Psoas muscle (tissue), 8 donors: ENCODE measurements at places on chromosomes 16 and 17.

DNA sequence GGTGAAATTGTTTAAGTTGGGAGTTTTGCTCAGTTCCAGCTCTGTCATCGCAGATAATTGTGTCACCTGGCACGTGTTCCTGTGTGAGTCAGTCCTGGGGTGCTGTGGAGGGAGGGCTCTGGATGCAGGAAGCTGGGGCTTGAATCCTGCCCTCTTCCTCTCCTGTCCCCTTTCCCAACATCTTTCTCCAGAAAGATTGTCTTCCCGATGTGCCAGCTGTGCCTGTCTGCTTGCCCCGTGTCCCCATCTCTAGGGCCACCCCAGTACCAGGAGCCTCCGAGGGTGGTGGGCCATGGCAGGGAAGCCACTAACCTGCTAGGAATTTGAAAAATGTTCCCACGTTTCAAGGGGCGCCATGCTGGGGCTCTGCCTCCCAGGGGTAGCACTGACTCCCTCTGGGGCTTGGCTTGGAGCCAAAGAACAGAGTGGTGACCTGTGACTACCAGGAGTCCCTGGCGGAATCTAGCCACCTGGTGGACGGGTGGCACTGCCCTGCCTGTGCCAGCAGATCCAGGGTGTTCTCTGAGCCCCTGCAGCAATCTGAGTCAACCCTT is 198.1 kb downstream of the ENGASE start:
- no peak for DNase-seq

DNA sequence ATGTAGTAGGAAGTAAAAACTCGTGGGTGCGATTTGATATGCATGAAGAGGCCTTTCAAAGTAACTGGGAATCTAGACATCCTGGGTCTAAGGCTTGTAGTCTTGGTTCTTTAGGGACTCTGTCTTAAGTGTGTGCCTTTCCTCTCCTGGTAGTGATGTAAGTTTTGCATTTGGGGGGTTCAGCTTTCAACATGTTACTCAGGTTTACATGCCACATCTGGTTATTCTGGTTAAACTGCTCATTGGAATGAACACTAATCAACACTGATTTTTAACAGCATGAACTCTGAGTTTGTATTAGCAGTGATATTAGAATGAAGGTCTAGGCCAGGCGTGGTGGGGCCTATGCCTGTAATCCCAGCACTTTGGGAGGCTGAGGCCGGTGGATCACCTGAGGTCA is 15.1 kb downstream of the PGS1 start:
- DNase-seq, result no peak

- no peak for DNase-seq
These were observed 1.7 kb upstream of the PRSS21 start for GRCh38 chr16:2815299-2815771.

- no peak for DNase-seq
These were observed 7.1 kb upstream of the IL32 start for GRCh38 chr16:3058139-3059030.

GRCh38 chr17:77852731-77853130 is 105.8 kb upstream of the TNRC6C start:
- DNase-seq, result peak; percentile 19

GRCh38 chr16:85987750-85988078 is 88.8 kb downstream of the IRF8 start:
- DNase-seq, result no peak

DNA sequence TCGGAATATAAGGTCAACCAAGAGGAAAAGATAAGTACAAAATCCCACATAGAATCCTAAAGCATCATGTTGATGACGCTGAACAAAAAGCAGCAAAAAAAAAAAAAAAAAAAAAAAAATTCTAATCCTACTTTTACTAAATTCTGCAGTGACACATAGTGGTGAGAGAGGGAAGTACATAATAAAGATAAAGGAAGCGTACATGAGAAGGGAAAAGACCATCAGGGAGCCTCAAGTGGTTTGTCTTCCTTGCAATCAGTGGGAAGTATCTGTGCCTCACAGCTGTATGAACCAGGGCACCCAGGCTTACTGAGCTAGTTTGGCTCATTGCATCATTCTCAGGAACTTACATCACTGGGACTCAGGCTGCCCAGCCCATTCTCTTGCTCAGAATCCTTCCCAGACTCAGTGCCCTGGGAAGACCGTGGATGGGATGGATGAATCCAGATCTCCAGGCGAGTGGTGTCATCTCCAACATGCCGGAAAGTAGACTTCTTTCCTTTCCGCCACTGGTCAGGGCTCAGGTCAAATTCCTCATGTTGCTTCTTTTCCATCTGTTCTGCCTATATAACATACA is 21.2 kb downstream of the SMG6 start:
- DNase-seq, result no peak

DNA sequence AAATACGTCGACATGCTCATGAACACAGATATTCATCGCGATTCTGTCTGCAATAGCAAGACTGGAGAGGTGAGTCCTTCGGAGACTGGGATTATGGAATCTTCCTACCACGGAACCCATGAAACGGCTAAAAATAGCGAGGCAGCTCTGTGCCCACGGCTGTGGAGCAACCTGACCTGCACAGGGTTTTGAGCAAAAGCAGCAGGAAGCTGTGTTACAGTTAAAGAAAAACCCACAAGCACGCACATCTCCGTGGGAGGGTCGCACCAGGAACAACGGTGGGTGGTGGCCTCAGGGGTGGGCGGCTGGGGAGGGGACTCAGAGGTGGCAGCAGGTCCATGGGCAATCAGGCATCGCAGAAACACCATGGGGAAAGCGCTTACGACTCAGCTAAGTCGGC is 24.8 kb downstream of the SLC38A10 start:
- DNase-seq, result no peak

DNA sequence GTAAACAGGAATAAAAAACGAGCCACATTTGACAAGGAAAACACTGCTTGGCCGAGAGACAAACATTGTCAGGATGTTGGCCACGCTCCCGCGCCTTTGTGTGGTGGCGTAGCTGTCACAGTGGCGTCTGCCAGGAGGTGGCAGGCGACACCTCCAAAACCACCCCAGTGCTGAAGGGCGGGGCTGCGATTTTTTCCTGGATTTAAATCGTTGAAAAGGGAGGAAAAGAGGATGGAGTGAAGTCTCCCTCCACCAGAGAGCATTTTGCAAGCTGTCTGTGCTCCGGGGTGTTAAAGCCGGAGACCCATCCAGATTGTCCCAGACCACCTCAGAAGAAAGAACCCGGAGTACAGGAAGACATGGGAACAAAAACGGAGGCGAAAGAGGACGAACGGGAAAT is 12.7 kb downstream of the MRM3 start:
- DNase-seq, result peak; percentile 93

DNA sequence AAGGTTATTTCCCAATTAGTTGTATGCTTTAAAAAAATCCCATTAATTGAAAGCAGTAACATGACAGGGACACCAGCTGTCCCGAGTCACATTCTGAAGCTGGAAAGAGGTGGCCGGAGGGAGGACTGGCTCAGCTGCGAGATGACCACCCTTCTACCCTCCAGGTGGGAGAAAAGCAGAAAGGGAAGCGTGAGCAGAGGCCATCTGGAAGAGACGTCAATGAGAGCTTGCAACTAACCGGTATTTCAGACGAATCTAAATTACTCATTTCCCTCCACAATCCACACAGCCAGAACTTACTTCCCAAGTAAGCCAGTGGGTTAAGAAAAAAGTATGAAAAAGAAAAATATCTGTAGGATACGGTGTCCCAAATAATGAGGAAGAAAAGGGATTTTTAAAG is 28.5 kb upstream of the SLC38A8 start:
- no peak for DNase-seq

DNA sequence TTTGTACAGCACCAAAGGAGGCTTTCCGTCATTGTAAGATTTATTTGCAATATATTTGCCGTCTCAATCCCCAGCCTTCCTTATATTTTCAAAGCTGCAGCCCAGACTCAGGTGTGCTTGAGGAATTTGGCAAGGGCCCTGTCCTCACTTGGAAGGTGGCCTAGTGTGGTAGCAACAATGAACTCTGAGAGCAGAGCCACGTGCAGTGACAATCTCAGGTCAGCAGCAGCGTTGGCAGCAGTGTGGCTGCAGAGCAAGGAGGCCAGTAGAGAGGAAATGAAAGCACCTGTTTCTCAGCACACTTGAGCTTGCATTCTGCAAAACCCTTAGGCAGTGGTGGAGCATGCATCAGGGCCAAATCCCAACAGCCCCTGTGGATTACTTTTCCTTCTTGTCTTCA is 613.5 kb downstream of the RBFOX1 start:
- no peak for DNase-seq

GRCh38 chr16:88938777-88939244 is 38.2 kb downstream of the CBFA2T3 start:
- no peak for DNase-seq

DNA sequence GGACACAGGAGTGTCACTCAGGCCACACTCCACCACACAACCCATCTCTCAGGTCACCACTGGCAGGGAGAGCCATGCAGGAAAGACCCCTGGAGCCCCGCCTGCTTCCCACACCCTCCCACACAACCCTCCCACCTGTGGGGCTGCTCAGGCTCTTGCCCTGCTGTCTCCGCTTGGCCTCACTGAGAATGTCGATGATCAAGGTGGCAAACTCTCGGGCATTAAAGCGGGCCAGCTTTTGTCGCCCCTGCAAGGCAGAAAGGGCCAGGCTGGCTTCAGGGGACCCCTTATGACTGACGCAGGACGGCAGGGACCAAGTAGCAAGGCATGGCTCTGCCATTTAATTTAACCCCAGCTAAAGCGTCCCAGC is 8.5 kb downstream of the TP53I13 start:
- DNase-seq, result peak; percentile 48
